GM12892 (cell line): ENCODE measurements at places on chromosomes 3 and 15.

GRCh38 chr15:70050441-70050840 lies 47.3 kb downstream of the TLE3 start:
- no peak for DNase-seq

DNA sequence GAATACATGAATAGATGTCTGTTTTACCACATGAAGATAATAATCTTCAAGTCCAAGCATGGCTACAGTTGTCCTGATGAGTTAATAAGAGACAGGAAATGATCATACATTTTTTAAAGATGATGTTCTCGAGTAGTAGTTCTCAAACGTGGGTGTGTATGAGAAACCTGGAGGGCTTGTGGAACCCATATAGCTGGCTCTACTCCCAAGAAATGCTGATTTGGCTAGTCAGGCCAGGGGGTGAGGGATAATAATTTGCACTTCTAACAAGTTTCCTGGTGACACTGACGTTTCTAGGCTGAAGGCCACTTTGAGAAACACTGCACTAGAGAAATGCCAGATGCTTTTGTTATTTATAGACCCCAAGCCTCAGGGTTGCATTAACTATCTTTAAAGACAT lies 37.0 kb downstream of the ROPN1B start:
- DNase-seq: no peak

GRCh38 chr15:88896333-88897033 lies 1.1 kb upstream of the HAPLN3 start:
- DNase-seq: no peak

DNA sequence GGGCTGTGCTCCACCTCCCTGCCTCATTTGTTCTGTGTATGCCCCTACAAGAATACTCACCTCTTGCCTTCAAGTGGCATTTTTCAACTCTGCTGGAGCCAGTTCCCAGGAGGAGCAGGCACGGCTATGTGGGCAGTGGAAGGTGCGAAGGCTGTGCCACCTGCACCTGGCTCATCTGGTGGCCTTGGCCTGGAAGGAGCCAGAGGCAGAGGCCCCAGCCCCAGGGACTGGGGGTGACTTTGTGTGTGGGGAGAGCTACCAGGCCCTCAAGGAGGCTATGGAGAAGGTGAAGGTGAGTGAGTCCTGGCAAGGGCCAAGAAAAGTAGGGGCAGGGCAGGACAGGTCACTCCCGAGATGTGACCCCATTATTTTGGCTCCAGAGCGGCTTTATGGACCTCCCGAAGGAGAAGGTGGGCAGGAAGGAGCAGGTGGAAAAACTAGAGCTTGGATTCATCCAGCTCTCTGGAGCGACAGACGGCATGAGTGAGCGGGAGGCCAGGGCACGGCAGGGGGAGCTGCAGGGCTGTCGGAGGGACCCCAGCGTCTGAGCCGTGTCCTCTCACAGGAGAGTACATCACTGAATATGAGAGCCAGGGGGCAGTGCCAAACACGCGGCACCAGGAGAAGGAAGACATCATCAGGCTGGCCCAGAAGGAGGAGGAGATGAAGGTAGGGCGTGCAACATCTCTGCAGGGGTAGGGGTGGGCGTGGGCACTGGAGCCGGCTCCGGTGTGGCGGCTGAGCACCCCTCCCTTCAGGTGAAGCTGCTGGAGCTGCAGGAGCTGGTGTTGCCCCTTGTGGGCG lies 57.3 kb upstream of the UBE2Q2 start:
- DNase-seq: no peak

GRCh38 chr15:39367596-39367995 lies 213.3 kb upstream of the THBS1 start:
- no peak for DNase-seq

DNA sequence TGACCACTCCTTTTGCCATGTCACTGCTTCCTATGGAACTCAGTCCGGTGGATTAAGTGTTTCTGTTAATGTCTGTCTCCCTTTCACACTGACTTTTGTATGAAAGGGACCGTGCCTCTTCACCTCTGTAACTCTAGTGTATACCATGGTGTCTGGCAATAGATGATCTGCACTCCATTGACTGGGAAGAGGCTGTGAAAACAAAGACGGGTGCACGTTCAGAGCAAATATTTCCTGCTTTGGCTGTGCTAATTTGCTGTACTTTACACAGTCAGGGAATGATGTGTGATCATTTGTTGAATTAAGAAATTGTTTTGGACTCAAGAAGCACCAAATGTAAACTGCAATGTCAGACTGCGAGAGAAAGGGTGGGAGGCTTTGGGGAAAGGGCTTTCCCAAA lies 315.2 kb downstream of the RORA start:
- no peak for DNase-seq

DNA sequence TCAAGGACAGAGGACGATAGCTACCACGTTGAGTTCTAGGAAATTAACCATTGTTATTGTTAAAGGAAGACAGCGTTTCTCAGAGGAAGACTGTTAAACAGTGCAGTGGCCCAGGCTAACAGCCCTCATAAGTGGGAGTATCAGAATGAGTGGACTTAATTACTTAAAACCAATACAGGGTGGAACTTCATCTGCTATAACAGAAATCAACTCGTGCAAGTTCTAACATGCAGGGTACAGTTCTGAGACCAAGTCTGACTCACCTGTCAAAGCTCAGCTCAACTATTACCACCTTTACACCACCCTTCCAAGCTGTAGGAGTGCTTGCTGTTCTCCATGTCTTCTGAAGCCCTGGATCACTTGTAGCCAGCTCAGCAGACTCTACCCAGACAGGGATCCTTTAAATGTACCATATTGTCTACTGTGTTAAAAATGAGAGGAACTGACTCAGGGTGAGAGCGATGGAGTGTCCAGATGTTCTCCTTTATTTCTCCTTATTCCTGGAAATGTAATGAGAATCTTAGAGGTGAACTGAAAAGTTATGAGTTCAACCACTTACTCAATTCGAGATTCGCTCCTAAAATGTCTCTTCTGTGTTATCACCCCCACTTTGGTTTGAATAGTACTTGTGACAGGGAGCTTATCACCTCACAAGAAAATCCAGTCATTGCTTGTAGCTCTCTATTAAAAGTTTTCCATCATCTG lies 26.5 kb downstream of the CD86 start:
- DNase-seq: no peak

GRCh38 chr3:171343693-171344092 lies 116.5 kb downstream of the TNIK start:
- DNase-seq: no peak

- DNase-seq: no peak
Measured at GRCh38 chr15:64681424-64682024, 93.9 kb downstream of the RBPMS2 start.

DNA sequence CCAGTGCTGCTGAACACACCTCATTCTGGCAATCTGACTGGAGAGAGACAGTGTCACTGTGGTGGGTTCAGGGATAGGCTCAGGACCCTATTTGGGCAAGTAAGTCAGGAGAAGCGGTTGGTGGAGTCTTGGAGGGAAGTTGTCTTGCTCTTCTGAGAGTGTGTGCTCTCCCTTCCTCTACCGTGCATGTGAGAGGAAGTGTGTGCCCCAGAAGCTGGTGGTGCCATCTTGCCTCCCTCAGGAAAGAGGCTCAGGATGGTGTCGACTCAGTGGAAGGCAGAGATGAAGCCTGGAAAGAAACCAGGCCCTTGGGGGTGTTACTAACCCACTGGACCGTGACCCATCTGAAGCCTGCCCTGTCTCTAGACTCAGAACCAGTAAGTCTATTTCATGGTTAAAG lies 6.8 kb upstream of the RARRES1 start:
- DNase-seq: no peak

DNA sequence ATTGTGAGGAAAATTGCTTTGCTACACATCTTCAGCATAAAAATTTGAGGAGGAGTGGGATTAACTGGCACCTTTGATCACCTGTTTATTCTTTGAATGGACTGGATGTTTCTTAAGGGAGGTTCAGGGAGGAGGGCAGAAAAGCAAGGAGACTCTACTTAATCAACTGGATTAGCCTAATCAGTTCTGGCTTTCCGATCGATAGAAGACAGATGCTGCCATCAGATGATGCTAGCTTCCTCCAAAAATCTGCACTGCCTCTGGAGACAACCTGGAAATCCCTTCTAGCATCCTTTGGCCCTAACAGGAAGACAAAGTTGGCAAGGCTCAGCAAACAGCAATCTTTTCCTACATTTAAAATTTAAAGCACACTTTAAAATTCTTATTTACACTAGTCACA lies 197.8 kb downstream of the EBLN2 start:
- DNase-seq: no peak

DNA sequence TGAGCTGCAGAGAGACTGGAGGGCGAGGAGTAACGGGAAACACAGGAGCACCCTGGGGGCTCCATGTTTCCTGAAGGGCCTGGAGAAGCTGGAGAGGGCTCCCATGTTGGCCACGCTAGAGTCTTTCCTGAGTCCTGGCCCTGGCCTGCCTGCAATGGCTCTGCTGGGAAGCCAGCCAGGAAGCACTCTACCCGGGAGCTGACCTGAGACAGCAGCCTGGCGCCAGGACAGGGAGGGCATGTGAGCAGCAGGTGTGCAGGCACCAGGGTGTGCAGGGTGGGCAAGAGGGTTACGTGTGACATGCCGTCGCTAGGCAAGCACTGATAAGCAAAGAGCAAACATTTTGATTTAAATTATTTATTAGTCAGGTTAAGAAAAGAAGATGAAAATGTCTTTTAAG lies 301.4 kb downstream of the OCA2 start:
- DNase-seq: no peak

GRCh38 chr3:40737343-40737742 lies 212.6 kb downstream of the ZNF621 start:
- no peak for DNase-seq

GRCh38 chr3:124984754-124985153 lies 50.2 kb upstream of the MUC13 start:
- DNase-seq: no peak

DNA sequence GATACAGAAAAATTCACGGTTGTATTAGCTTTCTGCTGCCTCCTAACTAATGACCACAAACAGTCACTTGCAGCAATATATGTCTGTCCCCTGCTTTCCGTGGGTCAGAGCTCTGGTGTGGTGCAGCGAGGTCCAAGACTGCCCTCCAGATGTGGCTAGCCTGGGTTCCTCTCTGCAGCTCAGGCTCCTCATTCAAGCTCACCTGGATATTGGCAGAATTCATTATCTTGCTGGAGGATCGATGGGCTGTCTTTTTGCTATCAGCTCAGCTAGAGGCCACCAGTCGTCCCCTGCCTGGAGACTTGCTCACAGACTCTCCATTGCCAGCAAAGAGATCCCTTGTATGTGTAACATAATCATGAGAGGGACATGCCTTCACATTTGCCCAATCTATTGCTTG lies 12.8 kb upstream of the PLXNA1 start:
- no peak for DNase-seq

DNA sequence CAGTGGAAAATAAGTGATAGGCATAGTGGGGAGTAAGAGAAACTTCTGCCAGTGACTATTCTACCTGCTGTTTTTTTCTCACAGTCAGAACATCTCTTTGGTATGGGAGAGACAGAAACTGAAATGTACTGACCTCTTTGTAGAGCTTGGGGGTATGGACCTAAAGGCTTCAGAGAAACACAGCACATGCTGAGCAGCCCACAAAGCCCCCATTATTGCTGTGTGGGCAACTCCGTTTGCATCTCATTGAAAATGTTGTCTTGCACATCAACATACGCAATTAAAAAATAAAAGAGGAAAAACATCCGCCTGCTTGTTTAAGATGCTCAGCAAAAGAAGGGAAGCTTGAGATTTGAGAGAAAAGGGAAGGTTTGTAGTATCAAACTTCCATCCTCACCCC lies 443.4 kb upstream of the SEMA6D start:
- DNase-seq: no peak

DNA sequence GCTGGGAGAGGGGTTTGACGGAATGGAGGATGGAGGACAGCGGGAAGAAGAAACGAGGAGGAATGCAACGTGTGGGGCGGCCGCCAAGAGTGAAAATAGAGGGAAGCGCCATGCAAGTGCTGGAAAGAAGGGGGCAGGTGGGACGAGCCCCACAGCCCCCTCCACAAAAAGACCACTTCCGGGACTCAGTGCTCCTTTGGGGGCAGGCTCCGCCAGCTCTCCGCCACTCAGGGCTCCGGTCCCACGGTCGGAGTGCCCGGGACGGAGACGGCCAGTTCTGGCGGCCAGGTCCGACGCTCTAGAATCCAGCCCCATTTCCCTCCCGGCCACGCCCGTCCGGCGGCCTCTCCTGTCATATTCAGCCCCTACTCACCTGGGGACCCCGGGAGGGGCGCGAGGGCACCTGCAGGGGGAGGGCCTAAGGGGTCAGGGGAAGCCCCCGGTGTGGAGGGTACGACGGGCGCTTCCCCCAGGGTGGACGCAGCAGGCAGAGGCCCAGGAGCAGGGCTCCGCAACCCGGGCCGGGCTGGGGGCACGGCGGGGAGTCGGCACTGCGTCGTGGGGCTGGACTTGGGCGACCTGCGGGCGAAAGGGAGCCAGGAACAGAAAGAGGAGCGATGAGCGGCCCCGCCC lies 25.5 kb upstream of the CSPG4 start:
- DNase-seq: no peak

DNA sequence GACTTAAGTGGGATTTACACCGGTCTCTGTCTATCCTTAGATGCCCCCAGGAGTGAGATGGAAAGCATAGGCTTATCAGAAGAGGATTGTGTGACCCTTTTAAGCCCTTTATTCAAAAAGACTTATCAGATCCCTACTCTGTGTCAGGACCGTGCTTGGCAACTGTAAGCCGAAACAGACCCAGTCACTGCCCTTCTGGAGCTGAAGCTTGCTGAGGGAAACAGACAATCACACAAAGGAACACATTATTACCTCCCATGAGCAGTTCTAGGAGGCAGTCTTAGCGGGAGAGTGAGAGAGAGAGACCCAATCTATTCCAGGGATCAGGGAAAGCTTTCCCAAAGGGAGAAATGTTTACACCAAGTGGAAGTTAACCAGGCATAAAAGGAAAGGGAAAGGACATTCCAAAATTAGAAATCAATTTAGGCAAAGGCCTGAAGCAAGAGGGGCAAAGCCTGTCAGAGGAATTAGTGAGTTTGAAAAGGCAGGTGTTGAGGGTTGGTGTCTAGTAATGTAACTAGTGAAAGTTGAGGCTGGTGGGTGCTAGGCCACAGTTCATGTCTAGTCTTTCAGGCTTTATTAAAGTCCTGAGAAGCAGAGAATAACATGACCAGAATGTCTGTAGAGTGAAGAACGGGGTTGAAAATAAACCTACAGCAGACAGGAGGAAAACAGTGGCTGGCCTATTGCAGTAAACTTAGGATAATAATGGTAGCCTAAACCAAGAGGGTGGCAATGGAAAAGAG lies 86.7 kb downstream of the THBS1 start:
- no peak for DNase-seq

GRCh38 chr15:31869686-31870307 lies 160.5 kb upstream of the CHRNA7 start:
- no peak for DNase-seq
